ENCODE measurements at places on chromosomes 6 and 20. TPM values are rescaled to one million over a fixed set of nuclear protein-coding genes. Genes with fewer than 3 reads are reported as not detected.
A peak's percentile ranks its signal among the peaks of the same experiment; 100 is the strongest.

PSORS1C2 gene
- not detected for total RNA-seq

VWA7 gene
- 22.1 TPM for total RNA-seq

STX11 gene
- not detected for total RNA-seq

GRCh38 chr6:166097914-166098522 is 69.6 kb downstream of the TBXT start:
- H3K4me3 ChIP-seq, result peak overlapping the region; percentile 63
- no peaks in the 10 kb centered on the region for H3K4me1 ChIP-seq
- DNase-seq, result peak; percentile 85
- H3K27ac ChIP-seq, result no peak overlapping the region
- peaks cover 8% of the 10 kb centered on the region for H3K36me3 ChIP-seq
- peaks cover 14% of the 10 kb centered on the region for H3K27me3 ChIP-seq

RHAG gene
- not detected for total RNA-seq

DNA sequence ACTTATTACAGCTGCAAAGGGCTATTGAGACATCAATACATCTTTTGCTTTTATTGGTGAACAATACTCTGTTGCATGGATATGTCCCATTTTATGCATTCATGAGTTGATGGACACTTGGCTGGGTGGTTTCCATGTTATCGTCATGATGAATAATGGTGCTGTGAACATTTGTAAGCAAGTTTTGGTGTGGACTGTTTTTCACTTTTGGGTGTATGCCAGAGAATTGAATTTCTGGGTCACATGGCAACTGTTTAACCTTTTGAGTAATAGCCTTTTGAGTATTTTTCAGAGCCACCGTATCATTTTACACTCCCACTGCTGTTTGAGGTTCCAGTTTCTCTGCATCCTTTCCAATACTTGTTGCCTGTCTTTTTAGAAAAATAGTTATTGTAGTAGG is 107.0 kb downstream of the JARID2 start:
- H3K36me3 ChIP-seq, result peaks cover 6% of the 10 kb centered on the region
- H3K27me3 ChIP-seq, result no peaks in the 10 kb centered on the region
- no peak overlapping the region for H3K27ac ChIP-seq
- DNase-seq, result no peak

DNA sequence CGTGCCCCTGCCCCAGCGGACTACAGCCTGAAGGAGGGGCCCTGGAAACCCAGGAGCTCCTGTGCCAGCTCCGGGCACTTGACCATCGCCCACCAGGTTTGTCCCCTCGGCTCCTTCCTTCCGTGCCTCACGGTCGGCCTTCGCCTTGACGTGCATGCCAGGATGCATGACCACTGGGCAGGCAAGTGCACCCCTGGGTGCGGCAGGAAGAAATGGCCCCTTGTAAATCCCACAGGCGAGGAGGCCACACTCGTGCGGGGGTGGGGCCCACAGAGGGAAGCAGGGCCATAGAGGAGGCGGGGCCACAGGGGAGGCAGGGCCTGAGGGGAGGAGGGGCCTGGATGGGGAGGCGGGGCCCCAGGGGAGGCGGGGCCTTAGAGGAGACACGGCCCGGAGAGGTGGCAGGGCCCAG is 81.7 kb downstream of the YTHDF1 start:
- H3K36me3 ChIP-seq, result no peaks in the 10 kb centered on the region
- no peak overlapping the region for H3K4me3 ChIP-seq
- no peaks in the 10 kb centered on the region for H3K4me1 ChIP-seq
- DNase-seq, result peak; percentile 39
- no peak overlapping the region for H3K27ac ChIP-seq
